ENCODE measurements at places on chromosomes 4 and X.
A peak's percentile ranks its signal among the peaks of the same experiment; 100 is the strongest.

- DNase-seq: peak; percentile 56
These were observed 2.7 kb downstream of the TMEM255A start for GRCh38 chrX:120308558-120308957.

DNA sequence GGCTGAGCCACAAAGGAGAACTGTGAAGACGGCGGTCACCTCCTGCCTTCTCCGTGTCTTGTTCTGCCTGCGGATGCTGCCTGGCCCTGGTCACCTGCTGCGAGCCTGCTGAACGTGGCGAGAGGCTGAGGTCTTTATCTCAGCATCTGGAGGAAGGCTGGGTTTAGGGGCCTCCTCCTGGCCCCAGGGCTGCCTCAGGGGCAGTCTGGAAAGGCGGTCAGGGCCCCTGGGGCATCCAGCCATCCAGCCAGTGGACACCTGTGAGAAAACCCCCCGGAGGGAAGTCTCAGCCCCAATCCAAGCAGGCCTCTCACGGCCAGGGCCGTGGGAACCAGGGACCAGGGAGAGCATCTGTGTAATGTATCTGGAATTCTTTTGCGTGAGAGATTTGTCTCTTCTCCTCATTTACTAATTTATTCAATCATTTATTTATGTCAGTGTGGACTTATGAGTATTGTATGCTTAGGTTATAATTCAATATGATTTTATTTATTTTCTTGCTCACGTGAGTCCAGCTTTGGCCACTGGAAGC, 11.3 kb downstream of the PDE6B start:
- DNase-seq: no peak

GRCh38 chr4:140096921-140097320, 57.1 kb downstream of the MAML3 start:
- DNase-seq: no peak

- DNase-seq: no peak
These were observed 447.5 kb upstream of the RASGEF1B start for GRCh38 chr4:81919223-81919622.

DNA sequence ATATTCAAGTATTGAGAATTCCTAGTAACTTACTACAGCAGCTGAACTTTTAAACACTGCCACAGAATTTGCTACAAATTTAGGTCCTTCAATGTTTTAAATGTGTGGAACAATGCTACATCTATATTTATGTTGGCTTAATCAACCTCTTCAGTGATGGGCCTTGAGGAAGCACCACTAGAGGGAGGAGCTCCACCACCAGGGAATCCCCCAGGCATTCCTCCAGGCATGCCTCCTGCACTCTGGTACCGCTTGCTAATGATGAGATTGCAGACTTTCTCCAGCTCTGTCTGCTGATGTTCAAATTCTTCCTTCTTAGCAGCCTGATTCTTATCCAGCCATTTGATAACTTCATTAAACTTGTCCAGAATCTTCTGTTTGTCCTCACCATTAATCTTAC, 190.8 kb downstream of the HTR2C start:
- DNase-seq: no peak

- DNase-seq: no peak
These were observed 27.7 kb downstream of the DMP1 start for GRCh38 chr4:87677731-87678130.

GRCh38 chr4:102500352-102500695, 835 bp upstream of the NFKB1 start:
- no peak for DNase-seq
